ENCODE measurements at places on chromosomes 6 and 20. TPM values are rescaled to one million over a fixed set of nuclear protein-coding genes. Genes with fewer than 3 reads are reported as not detected.

The AMD1 gene
- 149 TPM for total RNA-seq

The WASF1 gene
- 10.1 TPM for total RNA-seq

The ISM1 gene
- total RNA-seq: 82.4 TPM

The HLA-DQA2 gene
- 0.94 TPM for total RNA-seq

The SUMO4 gene
- total RNA-seq: 5.4 TPM

The SYTL3 gene
- 33.0 TPM for total RNA-seq

The TNFRSF6B gene
- total RNA-seq: 6.7 TPM

The EYA4 gene
- 5.4 TPM for total RNA-seq

The HDGFL1 gene
- total RNA-seq: 0.40 TPM

The CSE1L gene
- 56.6 TPM for total RNA-seq

The CST2 gene
- total RNA-seq: not detected

The ANKRD6 gene
- total RNA-seq: 19.9 TPM

The TGM3 gene
- not detected for total RNA-seq

The LKAAEAR1 gene
- total RNA-seq: not detected

Data from thyroid gland (tissue), 4 donors.